RPMI8226 (cell line): ENCODE measurements at places on chromosomes 1 and 21.
A peak's percentile ranks its signal among the peaks of the same experiment; 100 is the strongest.

GRCh38 chr1:198363625-198364151 is 176.8 kb downstream of the ATP6V1G3 start:
- DNase-seq = no peak

- DNase-seq = no peak
Observed at GRCh38 chr1:193438312-193438711, 251.9 kb upstream of the B3GALT2 start.

DNA sequence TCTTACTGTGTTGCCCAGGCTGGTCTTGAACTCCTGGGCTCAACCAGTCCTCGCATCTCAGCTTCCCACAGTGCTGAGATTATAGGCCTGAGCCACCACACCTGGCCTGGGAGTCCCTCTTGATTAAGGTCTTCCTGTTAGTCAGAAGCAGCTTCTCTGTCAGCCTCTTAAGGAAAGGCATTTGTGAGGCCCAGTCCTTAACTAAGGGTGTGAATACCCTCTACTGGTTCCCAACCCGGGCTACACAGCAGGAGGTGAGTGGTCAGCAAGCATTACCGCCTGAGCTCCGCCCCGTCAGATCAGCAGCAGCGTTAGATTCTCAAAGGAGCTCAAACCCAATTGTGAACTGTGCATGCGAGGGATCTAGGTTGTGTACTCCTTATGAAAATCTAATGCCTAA is 117.2 kb downstream of the DYRK1A start:
- DNase-seq = no peak

- no peak for DNase-seq
Observed at GRCh38 chr21:19120591-19120990, 717.0 kb upstream of the TMPRSS15 start.

GRCh38 chr1:162316187-162316586 is 60.5 kb downstream of the SPATA46 start:
- no peak for DNase-seq

- DNase-seq = no peak
Observed at GRCh38 chr1:243475966-243476365, 220.1 kb downstream of the SDCCAG8 start.

DNA sequence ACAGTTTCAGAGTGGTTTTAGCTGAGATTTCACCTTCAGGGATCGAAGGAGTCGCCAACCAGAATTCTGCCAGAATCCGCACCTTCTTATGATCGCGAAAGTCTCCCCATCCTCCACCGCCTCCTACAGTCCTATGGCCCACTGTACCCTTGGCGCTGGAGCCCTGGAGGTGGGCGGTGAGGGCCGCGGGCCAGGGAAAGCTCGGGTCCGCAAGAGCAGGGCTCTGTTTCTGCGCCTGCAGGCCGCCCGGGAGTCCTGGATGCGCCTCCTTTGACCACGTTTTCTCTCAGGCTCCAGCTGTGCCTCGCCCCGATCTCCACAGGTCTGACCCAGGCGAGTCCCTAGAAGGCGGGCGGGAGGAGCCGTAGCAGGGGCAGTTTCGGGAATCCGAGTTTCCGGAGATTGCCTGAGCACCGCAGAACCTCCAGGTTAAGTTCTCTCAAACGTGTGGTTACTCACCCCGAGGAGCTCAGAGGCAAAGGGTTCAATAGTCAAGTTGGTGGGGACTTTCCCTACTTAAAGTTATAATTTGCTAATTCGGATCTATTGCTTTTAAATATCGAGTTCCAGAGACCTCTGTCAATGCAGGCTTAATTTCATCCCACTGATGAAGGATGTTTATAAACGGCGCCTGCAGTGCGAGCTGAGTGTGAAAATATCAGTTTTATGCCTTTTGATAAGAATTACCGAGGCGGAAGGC is 3.2 kb upstream of the LHX8 start:
- DNase-seq = no peak

DNA sequence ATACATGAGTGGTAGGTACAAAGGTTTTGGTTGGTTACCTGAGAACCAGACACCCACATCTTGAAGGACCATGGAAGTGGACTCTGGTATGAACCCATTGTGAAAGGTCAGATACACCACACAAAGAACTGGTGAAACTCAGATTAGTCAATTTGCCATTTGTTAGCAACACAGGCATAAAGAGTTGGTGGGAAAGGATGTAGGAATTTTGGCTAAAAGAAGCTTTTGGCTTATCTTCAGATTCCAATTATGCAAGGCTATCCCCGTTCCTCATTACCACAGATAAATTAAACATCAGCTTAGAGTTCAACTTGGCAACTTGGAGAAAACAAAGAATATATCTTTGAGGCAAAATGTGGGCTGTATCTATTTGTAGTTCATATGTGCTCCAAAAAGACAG is 87.0 kb upstream of the IRF2BP2 start:
- DNase-seq = no peak

DNA sequence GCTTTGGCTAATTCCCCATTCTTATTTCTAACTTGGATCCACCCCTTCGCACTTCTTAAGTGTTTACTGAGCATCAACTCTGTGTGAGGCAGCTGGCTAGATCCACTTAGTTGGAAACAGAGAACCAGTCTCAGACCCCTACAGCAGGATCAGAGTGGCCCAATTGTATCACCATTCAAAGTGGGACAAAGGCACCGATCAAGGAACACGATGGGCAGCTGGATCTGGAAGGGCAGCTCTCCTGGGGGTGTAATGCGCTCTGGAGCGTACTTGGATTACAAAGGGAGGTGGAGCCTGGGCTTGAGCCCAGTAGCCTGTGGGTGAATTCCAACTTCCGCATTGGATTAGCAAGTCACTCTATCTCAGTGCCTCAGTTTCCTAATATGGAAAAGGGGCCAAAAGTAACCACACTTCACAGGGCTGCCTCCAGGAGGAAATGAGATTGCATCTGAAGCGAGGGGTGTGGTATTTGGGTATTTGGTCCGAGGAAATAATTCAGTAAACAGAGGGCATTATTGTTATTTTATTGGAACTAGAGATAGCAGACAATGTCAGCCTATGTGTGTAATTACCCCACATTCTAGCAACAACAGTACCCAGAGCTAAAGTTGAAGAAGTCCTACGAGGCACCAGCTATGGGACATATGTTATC is 11.9 kb downstream of the ECE1 start:
- no peak for DNase-seq

DNA sequence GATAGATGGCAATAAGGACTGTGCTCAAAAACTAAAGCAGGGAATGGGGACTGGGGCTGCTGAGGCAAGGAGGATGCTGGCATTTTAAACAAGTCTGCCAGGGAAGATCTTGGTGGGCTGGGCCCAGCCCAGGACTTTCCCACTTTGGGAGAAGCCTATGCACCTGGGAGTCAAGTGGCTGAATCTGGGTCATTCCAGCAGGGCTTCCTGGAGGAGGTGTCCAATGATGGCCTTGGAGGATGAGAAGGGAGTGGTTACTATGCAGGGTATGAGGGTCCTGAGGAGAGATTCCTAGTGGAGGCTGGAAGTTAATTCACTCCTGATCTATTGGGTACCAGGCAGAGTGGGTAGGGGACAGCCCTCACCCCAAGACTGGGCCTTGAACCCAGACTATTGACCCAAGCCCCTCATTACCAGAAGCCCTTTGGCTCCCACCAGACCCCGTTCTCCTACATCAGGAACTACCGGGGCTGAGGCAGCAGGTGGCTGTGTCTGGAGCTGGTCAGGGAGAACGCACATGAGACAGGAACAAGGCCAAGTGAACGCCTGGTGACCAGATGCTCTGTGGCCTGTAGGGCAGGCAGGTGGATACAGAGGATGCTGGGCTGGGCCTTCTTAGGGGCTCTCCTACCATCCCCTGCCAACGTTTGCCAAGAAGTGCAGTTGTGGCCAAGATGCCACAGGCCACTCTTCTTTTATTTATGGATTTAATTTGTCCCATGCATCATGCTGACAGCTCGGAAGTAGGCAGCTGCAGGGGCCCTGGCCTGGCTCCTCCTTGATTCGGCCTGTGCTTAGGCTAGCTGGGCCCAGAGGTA is 18.3 kb upstream of the LRP8 start:
- no peak for DNase-seq

GRCh38 chr1:119878171-119878570 is 18.1 kb downstream of the ADAM30 start:
- DNase-seq = no peak

DNA sequence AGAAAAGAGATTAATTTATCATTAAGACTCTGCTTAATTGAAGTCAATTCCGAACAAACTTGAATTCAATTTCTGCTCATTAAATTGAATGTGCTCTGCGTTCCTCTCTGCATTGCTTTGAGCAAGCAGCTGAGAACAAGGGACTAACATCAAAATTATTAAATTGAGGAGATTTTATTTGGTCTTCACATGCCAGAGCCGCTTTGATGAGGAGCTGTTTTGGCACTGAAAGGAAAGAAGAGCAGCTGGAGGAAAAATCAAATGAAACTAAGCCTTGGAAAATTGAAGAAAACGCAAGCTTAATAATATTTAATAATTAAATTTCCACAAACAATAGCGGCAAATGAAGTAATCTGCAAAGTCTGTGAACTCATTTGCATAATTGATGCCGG is 222.0 kb upstream of the PKN2 start:
- no peak for DNase-seq

DNA sequence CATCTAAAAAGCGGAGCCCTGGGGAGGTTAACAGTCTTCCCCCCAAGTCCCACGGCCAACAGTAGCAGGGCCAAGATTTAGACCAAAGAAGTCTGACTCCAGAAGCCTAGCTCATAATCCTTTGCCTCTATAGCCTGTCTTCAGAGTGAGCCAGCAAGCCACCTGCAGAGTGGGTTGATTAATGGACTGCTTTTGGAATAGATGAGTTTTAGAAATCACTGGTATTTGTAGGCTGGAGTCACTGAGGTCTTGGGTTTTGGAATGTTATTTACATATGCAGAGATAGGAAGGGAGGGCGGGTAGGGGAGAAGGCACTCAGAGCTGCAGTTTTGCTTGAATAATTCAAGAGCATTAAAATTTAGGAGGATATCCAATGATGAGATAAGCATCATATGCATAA is 90.8 kb upstream of the L1TD1 start:
- DNase-seq = no peak

DNA sequence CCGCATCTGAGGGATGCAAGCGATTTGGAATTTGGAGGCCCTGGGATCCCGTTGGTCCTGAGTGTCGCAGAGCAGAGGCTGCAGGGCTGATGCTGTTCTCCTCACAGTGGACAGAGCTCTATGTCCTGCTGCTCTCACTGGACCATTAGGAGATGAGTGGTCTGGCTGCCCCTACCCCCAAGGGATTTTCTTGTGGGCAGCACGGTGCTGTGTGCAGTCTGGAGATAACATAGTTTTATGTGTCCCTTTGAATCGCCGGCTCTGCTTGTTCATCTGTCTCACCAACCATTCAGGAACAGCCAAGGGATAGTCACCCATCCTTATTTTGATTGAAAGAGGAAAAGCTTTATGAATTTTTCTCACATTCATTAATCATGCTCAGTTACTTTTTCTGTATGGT is 49.9 kb downstream of the CHRM3 start:
- no peak for DNase-seq

DNA sequence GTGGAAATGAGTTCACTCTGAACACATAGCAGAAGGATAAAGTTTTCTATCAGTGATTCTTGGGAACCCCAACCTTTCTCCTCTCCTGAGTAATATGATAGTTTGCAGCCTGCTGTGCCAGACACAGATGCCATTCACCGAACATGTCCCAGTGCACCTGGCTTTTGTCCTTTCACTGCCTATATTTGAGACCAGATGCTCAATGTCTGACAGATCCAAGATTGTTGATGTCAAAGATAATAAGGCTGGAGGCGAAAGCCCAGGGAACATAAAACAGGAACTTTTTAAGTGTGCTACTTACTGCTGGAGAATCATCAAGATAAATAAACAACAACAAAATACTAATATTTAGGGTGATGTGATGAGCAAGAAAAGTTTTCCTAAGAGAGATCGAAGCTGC is 139.3 kb downstream of the TIAM1 start:
- no peak for DNase-seq

- DNase-seq = no peak
Observed at GRCh38 chr1:158691907-158692306, 5.4 kb upstream of the SPTA1 start.

DNA sequence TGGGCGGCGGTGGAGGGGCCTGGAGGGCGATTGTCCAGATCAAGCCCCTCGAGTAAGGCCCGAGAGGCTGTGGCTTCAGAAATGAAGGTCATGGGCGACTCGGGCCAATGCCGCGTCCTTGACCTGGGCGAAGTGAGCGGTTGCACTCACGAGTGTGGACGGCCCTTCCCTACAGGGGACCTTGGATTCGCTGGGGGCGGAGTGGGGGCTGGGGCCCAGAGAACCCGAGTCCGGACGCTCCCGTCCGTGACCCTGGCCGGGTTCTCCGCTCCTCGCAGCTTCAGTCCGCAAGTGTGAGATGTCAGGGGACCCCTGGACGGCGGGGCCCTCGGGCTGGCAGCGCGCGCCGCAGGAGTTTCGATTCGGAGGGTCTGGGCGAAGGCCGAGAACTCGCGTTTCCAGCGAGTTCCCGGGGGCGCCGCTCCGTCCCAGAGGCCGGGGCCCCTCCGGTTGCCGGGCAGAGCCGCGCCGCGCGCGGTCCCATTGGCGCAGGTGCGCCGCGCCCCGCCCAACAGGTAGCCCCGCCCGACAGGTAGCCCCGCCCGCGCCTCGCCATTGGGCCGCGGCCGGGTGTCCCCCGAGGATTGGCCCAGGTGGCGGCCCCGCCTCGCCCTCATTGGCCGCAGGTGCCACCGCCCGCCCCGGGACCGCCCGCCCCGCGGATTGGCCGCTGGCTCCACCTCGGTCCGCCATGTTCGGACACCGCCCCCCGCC is at the start of gene PRKCZ:
PRKCZ (plus strand) TSS at position 694 of the 714 bp plus-strand sequence. CDS start 220 bp downstream, outside the sequence.
- DNase-seq = peak; percentile 98
